ENCODE measurements at places on chromosomes 12 and 14.

DNA sequence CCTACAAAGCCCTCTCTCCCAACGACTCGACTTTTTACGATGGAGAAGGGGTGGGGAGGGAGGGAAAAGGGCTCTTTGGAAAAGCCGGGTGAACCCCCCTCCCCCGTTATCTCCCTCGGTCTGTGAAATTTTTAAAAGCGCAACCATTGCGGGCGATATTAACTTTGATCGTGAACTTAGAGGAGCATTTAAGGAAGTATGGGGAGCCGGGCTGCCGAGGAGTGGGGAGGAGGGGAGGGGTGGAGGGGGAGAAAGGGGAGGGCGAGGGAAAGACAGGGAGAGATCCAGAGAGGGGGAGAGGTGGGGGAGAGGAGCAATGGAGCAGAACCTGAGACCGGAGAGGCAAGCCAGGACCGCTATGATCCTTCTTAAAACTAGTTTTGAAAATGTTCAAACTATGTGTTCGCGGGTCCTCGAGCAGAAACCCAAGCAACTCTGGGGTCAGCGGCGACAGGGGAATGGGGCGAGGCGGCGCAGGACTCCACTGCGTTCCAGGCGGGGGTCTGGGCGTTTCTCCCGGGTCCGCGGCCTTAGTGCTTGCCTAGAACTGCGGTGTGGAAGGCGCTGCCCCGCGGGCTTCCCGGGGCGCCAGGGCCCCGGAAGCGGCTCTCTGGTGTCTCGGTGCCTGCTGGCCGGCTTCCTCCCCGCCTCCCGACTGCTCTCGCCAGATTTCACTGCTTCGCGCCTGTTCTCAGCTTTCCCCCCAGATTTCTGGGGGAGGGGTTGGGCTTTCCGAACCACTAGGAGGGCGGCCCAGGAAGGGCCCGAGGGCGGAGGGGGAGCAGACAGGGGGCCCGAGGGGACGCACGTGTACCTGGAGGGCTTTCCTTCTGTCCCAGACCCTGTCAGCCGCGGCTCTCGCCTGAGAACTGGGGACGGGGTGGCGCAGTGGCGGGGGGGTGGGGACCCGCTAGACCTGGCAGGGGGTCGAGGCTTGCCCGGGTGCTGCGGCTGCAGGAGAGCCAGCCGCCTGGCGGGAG is at the start of gene HOTAIR:
Gene HOTAIR (minus strand): TSS at position 871 of the 980 bp plus-strand sequence.
- no peak for DNase-seq

- no peak for DNase-seq
These were observed 20.9 kb downstream of the SDSL start for GRCh38 chr12:113443030-113443539.

GRCh38 chr12:94957006-94957405 is 46.5 kb downstream of the NDUFA12 start:
- DNase-seq, result no peak

GRCh38 chr14:60647081-60647836 is 2.0 kb downstream of the SIX1 start:
- no peak for DNase-seq

GRCh38 chr14:75448209-75448608 is 20.4 kb downstream of the JDP2 start:
- DNase-seq, result no peak

DNA sequence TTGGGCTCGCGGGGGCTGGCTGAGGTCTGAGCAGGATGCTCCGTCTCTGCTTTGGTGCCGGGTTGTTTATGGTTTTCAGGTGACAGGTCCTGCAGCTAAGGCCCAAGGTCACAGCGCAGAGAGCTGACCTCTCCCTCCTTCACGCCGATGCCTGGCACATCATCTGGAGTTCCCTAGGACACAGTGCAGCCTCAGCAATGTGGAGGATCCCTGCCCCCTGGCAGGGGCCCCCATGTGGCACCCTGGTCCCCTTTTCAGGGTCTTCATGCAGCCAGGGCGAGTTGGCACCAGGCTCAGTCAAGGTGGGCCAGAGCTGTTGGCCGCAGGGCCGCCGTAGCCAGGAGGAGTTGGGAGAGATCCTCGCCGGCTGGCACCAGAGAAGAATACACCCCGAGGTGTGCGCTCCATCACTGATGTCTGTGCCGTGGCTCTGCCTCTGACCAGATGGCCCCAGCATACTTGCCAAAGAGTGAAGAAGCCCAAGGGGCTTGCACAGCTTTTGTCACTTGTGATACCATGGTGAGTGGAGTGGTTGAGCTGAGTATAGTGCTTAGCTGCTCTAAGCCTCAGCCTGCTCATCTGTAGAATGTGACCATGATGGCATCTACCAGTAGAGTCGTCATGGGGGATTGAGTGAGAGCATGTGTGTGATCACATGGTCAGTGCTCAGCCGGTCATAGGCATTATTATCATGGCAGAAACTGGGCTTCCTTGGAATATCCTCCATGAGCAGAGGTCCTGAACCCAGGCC is 11.0 kb downstream of the TPCN1 start:
- DNase-seq, result no peak

GRCh38 chr14:97224016-97224415 is 426.8 kb downstream of the VRK1 start:
- no peak for DNase-seq

- no peak for DNase-seq
These were observed 81.4 kb upstream of the FERMT2 start for GRCh38 chr14:53032161-53032803.

GRCh38 chr12:98154850-98155249 is 360.5 kb upstream of the TMPO start:
- DNase-seq, result no peak

GRCh38 chr12:129704232-129704830 is 199.5 kb downstream of the TMEM132D start:
- DNase-seq, result no peak

- DNase-seq, result no peak
These were observed 11.0 kb upstream of the OAS2 start for GRCh38 chr12:112967306-112967705.

Measured in cortex of kidney (tissue), 1 donor.